ENCODE measurements at places on chromosomes 4 and X.

DNA sequence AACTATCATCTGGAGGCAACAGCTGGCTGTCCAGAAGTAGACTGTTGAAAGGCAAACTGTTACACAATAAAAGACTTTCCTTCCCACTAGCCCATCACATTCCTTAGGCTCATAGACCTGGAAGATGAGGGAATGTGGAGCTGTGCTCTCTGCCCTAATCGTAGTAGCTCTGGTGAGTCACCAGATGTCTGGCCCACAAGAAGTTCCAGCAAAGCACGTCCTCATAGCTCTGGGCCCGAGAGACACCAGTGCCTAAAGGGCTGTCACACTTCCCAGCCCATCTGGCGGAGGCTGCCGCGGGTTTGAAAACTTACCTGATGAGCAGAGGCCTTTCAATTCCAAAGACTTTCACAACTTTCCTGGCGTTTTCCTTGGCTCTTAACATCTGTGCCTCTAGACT lies 81.7 kb upstream of the STOX2 start:
- no peak for DNase-seq

- DNase-seq: no peak
Measured at GRCh38 chr4:182629096-182629495, 288.1 kb downstream of the DCTD start.

GRCh38 chrX:123170546-123170945 lies 13.5 kb upstream of the GRIA3 start:
- no peak for DNase-seq

DNA sequence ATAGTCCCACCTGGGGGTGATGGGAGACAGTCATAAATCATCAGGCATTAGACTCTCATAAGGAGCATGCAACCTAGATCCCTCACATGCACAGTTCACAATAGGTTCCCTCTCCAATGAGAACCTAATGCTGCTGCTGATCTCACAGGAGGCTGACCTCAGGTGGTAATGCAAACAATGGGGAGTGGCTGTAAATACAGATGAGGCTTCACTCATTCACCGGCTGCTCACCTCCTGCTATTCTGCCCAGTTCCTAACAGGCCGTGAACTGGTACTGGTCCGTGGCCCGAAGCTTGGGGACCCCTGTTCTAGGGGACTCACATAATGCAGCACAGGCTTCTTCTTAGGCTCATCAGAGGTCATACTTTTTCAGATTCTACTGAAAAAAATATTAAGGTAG lies 625.9 kb upstream of the AGA start:
- DNase-seq: no peak

- DNase-seq: no peak
Measured at GRCh38 chr4:135510582-135510981, 1309.0 kb upstream of the PABPC4L start.

DNA sequence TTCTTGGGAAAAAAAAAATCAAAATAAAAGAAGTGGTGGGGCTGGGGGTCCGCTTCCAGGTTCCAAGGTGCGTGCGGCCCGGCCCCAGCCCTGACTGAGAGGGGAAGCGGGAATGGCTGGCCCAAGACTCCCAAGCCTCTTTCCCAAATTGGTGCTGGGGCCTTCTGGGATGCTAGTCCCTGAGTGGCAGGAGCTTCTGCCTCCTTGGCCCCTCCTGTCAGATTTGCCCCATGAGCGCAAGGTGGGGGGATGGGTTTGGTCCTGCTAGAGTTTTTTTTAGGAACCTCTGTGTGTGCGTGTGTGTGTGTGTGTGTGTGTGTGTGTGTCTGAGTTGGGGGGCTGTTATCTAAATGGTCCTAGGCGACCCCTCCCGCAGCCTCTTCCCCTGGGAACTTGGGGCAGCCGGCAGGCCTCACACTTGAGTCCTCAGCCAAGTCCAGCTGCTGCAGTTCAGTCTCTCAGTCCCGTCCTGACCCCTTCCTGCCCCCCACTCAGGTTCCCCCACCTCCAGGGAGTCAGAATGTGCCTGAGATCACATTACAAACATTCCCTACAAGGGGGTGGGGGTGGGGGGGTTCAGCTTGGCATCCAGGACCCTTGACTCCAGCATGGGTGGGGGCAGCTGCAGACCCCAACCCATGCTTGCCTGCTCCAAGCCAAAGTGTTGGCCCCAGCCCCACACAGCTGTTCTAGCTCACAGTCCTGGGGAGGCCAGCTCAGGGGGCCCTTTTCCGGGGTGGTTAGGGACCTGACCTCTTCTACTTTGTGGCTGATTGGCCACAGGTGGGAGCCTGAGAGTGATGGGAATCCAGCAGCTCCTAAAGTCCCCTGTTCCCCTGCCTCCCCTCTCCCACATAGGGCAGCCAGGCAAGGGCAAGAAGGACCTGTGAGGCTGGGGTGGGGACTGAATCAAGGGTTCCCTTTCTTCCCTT lies 4.0 kb downstream of the EFNB1 start:
- no peak for DNase-seq

DNA sequence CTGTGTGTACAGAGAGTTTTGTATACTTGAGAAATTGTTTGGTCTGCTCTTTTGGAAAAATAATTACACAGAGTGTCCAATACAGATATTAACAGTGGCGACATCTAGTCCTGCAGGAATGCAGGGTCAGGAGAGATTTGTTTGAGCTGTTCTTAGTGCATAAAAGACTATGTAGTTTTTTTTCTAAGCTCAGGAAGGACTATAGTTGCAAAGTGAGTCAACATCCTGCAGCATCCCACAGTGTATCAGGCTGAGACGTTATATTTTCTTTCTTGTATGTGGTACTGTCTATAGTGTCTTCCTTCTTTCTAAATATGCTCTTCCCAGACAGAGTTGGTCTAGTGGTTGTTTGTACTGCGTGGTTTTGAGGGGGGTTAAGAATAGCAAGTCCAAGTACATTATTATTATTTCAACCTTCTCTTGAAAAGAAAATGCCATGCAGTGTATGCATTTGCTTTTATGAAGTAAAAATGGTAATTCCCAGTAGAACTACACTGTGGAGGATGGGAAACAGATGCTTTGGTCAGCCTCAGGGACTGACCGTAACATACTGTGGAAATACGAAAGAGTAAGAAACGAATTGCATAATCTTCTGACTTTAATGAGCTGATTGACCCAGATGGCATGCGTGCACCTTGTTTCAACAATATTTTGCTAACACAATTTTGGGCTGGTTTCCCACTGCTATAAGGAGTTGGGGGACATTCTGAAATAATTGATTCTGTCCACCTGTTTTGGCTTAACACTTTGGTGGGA lies 67.4 kb downstream of the DMP1 start:
- DNase-seq: no peak

- DNase-seq: no peak
Measured at GRCh38 chr4:159425737-159426305, 322.9 kb downstream of the RAPGEF2 start.

- DNase-seq: no peak
Measured at GRCh38 chr4:71586087-71586763, 197.7 kb downstream of the GC start.

DNA sequence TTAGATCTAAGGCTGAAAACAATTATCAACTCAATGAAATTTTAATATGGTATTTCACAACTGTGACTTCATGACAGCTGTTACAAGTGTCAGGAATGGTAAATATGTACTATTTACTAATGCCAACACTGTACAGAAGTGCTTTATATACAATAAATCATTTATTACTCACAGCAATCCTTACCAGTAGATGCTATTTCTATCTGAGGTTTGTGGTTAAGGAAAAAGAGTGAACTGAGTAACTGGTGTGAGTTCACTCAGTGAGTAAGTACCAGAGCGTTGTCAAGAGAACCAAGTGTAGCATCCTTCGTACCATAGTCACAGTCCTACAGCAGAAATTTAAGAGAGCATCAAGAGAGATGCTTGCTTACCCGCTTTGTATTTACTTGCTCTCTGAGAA lies 23.3 kb downstream of the MTHFD2L start:
- no peak for DNase-seq

- no peak for DNase-seq
Measured at GRCh38 chr4:13294961-13295605, 189.1 kb downstream of the RAB28 start.

- no peak for DNase-seq
Measured at GRCh38 chr4:146062340-146062739, 113.2 kb upstream of the LSM6 start.

DNA sequence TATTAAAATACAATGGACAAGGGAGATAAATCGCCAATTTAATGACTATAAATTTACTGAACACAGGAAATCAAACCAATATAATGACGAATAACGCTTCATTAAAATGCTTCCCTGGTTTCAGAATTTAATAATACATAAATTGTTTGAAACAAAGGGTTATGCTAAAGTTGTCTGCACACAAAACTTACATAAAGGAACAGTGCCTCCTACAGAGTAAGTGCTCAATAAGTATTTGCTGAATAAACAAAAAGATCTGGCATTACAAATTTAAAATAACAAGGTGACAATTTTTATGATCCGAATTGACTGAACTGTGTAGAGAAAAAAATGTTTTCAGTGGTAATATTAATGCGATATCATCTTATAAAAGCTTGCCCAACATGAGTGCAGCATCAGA lies 69.6 kb downstream of the NOCT start:
- no peak for DNase-seq

- DNase-seq: no peak
Measured at GRCh38 chr4:2332976-2333319, 71.0 kb upstream of the MXD4 start.

DNA sequence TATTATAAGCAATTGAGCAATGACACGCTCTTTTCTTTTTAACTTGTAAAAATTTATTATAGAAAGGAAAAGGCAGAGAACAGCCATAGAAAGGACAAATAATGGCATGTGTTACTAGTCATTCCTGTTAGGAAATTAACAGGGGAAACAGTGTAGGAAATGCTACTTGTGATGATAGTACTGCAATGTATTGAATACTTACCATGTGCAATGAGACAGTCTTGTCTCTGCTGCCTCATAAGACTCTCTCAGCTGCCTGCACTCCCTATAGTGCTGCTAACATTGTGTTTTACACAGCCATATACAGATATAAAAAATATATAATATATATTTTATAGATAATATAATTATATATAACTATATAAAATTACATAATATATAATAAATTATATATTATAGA lies 62.3 kb upstream of the SHOX start:
- no peak for DNase-seq

DNA sequence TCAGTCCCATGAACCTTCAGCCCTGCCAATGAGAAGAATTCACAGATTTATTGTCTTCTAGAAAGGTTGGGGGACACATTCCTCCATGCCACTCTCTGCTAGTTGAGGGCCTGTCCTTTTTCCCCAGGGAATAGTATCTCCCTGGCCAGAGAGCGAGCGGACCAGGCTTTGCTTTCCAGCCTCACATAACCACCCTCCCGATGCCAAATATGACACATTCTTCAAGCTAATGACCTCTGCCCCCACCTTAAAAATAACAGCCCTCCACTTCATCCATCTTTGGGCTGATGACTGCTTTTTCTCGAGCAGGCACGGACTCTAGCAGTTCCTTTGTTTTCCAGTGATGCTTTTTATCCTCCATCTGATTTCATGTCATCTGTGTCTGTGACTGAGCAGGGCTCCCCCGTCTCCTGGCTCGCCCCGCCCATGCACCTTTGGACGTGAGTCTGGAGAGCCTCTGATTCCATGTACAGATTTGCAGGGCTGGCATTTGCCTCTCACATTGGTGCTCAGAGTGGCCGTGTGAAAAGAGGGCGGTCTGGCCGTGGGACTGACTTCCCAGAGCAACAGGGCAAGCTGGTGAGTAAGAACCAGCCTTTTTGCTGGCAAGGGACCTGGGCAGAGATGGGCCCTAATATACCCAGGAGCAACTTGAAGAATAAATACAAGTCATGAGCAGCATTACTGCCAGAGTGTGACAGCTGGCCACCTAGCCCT lies 279.8 kb downstream of the BCOR start:
- DNase-seq: no peak

GRCh38 chrX:132612821-132613564 lies 124.2 kb upstream of the MBNL3 start:
- peak; percentile 5 for DNase-seq

DNA sequence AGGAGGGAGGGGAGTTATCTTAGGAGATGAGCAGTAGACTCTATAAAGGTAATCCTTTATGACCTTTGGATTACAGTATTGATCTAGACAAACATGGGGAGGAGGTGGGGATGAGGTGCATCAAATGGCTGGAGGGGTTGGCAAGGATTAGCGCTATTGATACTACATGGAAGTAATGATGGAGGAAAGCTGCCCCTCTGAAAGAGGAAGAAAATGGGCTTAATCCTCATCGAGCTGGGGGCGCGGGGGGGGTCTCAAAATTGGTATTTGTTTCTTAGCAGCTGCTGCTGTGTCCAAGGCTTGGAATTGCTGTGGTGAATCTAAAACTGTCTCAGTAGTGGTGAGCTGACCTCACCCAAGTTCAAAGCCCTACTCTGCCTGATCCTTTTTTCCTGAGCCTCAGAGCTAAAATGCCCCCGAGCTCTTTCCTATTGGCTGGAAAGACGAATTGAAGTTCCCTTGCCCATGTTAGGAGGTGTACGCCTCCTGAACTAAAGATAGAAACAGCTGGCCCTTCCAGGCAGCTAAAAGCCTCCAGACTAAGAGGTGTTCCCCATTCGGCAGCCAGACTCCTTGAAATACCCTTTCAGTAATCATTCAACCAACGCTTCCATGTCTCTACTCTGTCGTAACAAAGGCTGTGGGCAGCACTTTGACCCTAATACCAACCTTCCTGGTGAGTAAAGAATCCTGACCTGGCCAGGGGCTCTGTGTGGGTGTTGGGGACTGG lies at the start of gene ITGB1BP2:
Gene ITGB1BP2, plus strand, starts transcription at position 556 of the 730 bp plus-strand sequence. Its CDS starts 57 bp downstream, at position 613.
- no peak for DNase-seq

- DNase-seq: no peak
Measured at GRCh38 chrX:12843668-12844279, 23.1 kb upstream of the TLR7 start.

DNA sequence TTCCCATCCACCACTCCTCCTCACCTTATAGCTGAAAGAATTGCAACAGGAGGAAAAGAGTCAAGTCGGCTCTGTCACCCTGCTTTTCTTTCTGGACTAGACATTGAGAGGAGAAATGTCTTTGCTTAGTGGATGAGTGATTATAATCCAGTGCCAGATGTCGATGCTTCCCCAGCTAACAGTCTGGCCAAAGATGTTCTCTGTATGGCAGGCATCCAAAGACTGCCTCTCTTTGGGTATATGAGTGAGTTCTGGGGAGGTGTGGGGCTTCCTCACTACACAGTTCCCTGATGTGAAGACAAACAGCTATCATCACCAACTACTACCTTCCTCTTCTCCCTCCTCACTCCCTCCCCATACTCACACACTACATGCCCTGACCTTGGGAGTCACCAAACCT lies 90.9 kb downstream of the COMMD8 start:
- no peak for DNase-seq

- no peak for DNase-seq
Measured at GRCh38 chrX:72297953-72298730, 7.6 kb downstream of the CITED1 start.

GRCh38 chr4:20255251-20255586 lies 3.5 kb downstream of the SLIT2 start:
- DNase-seq: no peak

Measured in activated effector memory CD4-positive, alpha-beta T cell treated with Interleukin-2 at 50 U/mL for 16 hours (primary cell).